ENCODE measurements at places on chromosomes 5 and 9. TPM values are rescaled to one million over a fixed set of nuclear protein-coding genes. Genes with fewer than 3 reads are reported as not detected.

The CCL28 gene
- 2.3 TPM for polyA plus RNA-seq

The SLC6A3 gene
- polyA plus RNA-seq = 0.09 TPM

The CER1 gene
- polyA plus RNA-seq = 0.45 TPM

The TPRN gene
- 47.2 TPM for polyA plus RNA-seq

The COL15A1 gene
- polyA plus RNA-seq = 4.7 TPM

The TMEM203 gene
- polyA plus RNA-seq = 53.5 TPM

The ROR2 gene
- 1.5 TPM for polyA plus RNA-seq

The SCGB3A2 gene
- polyA plus RNA-seq = not detected

The ANKRA2 gene
- polyA plus RNA-seq = 8.4 TPM

The SNCAIP gene
- 0.82 TPM for polyA plus RNA-seq

The DNM1 gene
- 7.3 TPM for polyA plus RNA-seq

The EIF4E1B gene
- not detected for polyA plus RNA-seq

The AGXT2 gene
- polyA plus RNA-seq = 215 TPM

The WASHC1 gene
- 16.6 TPM for polyA plus RNA-seq

The RASGRF2 gene
- polyA plus RNA-seq = 4.9 TPM

The C5orf63 gene
- polyA plus RNA-seq = 5.8 TPM

The CEP120 gene
- 4.6 TPM for polyA plus RNA-seq

The ADAMTS13 gene
- polyA plus RNA-seq = 3.6 TPM

The GABRA6 gene
- polyA plus RNA-seq = not detected

The PSD2 gene
- polyA plus RNA-seq = 0.09 TPM

The PRDM9 gene
- polyA plus RNA-seq = not detected
